ENCODE measurements at places on chromosomes 3 and 15.

DNA sequence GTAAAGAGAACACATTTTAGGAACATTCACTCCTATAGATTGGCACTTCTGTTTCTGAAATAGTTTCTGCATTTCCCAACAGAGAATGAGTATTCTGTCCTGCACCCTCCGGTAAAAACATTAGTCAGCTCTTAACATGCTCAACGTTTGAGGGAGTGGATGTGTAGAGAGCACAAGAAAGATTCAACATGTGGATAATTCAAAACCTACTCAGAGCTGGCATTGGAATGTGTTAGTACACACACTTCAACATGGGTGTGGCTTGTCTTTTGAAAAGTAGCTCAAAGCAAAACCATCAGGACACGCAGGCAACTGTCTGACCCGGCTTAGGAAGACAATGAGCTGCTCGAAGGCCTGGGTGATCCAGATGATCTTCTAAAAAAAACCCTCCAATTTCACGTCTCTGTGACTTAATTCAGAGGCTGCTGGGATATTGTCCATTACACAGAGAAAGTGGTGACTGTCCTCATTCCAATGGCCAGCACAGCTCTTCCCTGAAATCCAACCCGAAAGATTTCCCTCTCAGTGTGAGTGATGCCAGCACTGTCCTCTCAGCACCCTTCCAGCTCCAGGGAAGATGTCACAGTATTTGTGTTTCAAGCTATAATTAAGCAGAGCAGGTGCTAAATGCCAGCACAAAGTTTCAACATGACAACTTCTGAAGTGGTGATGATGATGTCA, 18.1 kb downstream of the FBN1 start:
- no peak for DNase-seq

DNA sequence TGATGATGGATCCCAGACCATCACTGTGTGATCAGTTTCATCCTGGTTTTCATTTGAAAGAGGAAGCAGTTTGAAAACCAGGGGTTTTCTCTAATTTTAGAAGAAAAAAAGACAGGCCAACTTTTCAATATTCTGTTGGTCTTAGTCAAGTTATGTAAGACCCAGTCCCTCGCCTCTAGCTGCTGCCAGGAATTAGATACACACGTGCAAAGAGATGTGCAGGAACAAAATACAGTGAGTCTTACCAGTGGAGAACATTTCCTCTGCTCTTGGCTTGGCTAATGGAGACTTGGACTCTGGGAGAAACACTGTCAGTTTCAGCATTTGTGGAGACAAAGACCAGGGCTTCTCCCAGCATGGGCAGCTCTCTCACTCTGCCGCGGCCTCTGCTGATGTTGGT, 214.9 kb upstream of the C2CD4B start:
- DNase-seq: no peak

GRCh38 chr3:13092621-13093617, 19.7 kb upstream of the IQSEC1 start:
- no peak for DNase-seq

DNA sequence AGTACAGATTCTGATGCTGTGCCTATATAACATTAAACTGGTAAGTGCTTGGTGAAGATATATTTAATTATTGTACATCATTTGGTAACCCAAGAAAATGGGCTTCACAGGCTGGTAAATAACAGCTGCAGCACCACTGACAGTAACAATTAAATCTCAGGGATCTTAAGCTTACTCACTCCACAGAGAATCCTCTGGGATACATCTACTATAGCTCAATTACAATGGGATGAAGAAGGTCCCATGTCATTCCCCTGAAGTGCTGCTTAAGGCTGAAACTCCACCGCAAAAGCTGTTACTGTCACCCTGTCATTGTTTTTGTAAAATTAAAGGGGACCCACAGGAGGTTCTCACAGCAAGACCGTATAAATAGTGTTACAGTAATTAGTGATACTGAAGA, 153.0 kb downstream of the IMPG2 start:
- no peak for DNase-seq

DNA sequence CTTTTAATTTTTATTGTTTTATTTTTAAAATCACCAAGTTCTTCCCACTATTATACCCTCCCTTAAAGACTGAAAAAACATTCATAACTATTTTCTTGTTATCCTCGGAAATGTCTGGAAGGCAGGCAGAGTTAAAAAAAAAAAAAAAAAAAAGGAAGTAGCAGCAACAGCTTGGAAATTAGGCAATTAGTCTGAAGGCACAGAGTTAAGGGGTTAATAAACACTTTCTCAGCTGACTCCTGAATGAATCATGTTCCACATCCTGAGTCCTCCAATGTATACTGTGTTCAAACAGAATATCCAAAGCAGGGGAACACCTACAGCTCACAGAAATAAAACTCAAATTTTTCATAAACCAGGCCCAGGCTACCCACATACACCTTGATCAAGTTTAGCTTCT, 5.8 kb downstream of the HEXA start:
- DNase-seq: no peak

- DNase-seq: no peak
Measured at GRCh38 chr15:64800476-64800875, 25.0 kb downstream of the PIF1 start.

- DNase-seq: no peak
Measured at GRCh38 chr3:61192222-61192621, 59.0 kb downstream of the FHIT start.

DNA sequence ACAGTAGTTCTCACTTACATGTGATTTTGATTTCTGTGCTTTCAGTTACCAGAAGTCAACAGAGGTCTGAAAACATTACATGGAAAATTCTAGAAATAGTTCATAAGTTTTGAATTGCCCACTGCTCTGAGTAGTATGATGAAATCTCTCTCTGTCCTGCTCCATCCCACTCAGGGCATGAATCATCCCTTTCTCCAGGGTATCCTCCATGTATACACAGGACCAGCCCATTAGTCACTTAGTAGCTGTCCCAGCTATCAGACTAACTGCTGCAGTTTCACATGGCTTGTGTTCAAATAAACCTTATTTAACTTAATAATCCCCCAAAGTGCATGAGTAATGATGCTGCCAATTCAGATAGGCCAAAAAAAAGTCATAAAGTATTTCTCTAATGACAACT, 38.6 kb downstream of the EPHA3 start:
- no peak for DNase-seq

GRCh38 chr3:85228966-85229365, 270.2 kb downstream of the CADM2 start:
- no peak for DNase-seq

DNA sequence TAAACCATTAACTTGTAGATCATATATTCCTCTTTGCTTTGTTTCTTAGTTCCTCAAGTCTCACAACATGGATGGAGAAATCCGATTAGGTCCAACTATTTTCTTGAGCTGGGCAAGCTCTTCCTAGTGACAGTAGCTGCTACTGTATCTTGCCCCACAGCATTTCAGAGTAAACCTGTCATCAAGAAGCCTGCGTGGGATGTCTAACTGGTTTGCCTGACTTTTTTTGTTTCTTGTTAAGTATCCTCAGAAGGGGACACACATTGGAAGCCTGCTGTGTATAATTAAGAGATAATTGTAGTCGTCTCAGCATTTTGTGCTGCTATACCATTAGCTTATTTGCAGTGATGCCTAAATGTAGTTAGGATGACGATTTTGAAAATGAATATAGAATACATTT, 29.3 kb upstream of the STT3B start:
- no peak for DNase-seq

- no peak for DNase-seq
Measured at GRCh38 chr15:96500508-96500907, 170.0 kb downstream of the NR2F2 start.

- DNase-seq: no peak
Measured at GRCh38 chr3:133851266-133851906, 44.3 kb downstream of the RAB6B start.

DNA sequence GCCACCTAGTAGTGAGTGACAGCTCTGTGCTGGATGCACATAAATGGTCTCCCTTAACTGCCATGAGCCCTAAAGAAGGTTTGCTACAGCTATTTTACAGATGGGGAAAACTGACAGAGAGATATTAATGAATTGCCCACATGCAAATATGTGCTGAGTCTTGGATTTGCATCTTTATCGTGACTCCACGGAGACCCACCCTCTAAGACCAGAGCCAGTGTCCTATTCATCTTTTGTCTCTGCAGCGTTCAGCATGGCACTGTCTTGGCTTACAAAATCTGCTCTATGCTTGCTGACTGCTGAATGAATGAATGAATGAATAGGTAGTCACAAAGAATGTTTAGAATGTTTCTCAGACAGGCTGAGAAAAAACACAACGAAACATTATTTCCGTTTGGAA, 48.3 kb downstream of the BTD start:
- no peak for DNase-seq

DNA sequence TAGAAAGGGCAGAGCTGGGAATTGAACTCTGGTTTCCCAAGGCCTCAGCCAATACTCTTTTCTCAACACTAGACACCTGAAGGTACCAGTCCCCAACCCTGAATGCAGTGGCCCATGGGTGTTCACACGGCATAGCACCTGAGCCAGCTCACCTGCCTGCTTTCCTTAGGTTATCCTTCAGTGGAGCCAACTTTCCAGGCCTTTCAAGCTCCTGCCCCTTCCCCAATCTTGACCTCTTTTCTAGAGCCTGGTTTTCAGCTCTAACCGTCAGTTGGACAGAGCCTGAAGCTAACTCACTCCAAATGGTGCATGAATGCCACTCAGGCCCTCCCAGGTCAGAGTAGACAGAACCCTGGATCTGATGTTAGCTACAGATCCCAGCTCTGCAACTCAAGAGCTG, 66.1 kb upstream of the ITGA11 start:
- DNase-seq: no peak

GRCh38 chr15:99014803-99015697, 7.5 kb upstream of the PGPEP1L start:
- DNase-seq: peak; percentile 42

GRCh38 chr3:9786825-9787669, 5.2 kb downstream of the TADA3 start:
- DNase-seq: no peak

DNA sequence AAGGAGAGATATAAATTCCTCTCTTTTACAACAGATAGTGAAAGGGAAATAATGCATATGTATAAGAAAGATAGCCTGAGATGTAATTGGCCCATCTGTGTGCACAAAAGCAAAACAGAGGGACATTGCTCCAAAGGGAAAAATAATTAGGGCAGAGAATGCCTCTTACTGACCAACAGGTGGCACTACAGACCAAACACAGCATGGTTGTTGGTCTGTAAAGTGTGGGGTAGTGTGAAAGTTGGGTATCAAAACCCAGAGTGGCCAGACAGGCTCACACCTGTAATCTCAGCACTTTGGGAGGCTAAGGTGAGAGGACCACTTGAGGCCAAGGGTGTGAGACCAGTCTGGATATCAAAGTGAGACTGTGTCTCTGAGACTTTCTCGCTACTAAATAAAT, 4.5 kb upstream of the TLNRD1 start:
- no peak for DNase-seq

DNA sequence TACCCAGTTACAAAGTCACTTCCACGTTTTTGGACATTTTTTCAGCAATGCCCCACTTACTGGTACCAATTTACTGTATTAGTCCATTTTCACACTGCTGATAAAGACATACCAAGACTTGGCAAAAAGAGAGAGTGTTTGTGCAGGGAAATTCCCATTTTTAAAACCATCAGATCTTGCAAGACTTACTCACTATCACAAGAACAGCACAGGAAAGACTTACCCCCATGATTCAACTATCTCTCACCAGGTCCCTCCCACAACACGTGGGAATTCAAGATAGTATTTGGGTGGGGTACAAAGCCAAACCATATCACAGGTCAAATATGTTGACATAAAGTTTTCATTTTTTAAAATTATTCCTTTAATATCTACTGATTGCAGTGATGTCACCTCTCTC, 16.2 kb upstream of the ABI3BP start:
- DNase-seq: no peak

DNA sequence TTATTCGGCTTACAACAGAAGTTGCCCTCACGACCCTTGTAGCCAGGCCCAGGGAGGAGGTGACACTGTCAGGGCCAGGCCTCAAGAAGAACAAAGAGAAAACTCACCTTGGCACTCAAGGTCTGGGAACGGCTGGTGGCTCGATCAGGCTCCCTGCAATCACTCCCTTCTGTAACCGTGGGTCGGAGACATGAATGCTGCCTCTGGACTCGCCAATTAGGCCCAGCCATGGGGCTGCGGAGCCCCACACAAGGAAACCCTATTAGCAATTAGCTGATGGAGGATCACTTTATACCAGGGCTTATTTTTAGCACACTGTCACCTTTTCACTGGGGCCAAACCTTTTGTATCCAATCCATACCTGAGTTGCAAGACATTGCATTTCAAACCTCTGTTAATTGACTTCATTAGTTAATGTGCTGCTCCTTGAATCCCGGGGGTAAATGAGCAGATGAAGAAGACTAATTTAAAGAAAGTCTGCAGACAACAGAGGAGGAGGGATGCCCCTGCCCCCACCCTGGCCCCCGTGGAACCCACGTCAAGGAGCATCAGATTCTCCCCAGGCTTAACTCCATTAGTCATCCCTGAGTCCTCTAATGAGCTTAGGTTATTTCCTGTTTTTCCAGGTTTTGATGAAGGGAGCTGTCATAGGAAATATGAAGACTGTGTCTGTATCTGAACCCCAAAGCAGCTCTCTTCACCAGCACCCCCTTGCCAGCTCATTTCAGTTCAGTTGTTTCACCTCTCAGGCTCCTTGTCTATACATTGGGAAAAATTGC, 255.3 kb downstream of the RORA start:
- DNase-seq: no peak

DNA sequence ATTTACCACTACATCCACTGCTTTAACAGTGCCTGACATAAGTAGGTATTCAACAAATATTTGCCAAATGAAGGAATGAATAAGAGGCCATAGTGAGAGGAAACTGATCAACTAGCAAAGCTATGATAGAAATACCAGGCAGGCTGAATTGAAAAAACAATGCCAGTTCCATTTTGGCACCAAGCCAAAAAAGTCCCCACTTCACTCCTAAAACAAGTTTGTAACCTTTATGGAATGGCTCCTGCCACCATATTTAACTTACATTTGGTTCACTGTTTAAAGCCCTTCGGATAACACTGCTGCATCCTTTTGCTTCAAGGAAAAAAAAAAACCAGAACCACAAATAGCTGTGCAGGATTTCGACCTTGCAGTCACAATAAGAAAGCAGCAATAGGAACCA, 166.1 kb downstream of the FRMD5 start:
- DNase-seq: no peak

DNA sequence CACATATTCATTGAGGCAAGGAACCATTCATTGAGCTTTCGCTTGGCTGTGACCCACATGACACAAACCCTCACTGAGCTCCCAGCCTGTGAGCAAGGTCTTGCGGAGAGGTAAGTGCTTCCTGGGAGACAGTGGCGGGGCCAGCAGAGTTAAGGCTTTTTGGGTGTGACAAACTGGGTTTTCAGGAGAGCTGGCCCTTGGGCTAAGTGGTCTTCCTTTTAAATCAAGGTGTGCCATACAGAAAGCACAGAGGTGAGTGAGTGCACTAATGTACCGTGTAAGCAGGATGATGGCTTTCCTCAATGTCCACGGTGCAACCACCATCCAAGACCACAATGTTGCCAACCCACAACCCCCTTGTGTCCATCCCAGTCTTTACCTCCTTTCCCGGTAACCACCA, 28.6 kb downstream of the POMGNT2 start:
- DNase-seq: no peak
